Activated CD4-positive, alpha-beta T cell treated with anti-CD3 and anti-CD28 coated beads for 1 hour (primary cell): ENCODE measurements at places on chromosomes 1 and 21.

GRCh38 chr1:185969524-185969991 lies 235.4 kb downstream of the HMCN1 start:
- DNase-seq, result no peak

DNA sequence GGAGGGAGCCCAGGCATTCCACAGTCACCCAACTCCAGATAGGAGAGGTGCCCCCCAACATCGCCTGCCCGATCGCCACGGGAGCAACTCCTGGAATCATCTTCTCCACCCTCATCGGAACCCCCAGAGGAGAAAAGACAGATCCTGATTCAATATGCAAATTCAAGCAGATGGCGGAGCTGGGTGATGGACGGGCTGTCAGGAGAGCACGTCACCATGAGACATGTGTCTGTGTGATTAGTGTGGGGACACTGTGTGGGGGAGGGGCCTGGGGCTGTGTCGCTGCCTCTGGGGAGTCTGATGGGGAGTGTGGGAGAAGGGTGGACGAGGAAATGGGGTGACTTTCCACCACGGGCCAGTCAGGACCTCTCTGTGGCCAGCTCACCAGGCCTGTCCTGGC lies 90.2 kb upstream of the CSF3R start:
- DNase-seq, result no peak

DNA sequence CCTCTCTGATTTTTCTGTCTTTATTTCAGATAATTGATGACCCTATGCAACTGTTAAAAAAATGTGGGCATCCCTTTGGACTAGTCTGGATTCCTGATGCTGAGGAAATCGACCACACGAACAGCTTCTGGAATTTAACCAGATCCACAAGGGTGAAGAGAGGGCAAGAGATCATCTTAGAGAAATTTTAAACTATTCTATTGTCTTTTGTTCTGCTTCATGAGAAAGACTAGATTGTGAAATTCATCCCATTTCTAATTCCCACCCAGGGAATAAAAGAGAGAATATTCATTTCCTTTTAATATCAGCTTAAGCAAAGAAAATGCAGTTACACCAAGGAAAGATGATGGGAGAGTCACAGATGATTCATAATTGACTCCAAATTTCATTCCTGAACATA lies 71.8 kb downstream of the DUSP10 start:
- DNase-seq, result no peak

GRCh38 chr1:179038528-179039281 lies 13.0 kb downstream of the FAM20B start:
- no peak for DNase-seq

DNA sequence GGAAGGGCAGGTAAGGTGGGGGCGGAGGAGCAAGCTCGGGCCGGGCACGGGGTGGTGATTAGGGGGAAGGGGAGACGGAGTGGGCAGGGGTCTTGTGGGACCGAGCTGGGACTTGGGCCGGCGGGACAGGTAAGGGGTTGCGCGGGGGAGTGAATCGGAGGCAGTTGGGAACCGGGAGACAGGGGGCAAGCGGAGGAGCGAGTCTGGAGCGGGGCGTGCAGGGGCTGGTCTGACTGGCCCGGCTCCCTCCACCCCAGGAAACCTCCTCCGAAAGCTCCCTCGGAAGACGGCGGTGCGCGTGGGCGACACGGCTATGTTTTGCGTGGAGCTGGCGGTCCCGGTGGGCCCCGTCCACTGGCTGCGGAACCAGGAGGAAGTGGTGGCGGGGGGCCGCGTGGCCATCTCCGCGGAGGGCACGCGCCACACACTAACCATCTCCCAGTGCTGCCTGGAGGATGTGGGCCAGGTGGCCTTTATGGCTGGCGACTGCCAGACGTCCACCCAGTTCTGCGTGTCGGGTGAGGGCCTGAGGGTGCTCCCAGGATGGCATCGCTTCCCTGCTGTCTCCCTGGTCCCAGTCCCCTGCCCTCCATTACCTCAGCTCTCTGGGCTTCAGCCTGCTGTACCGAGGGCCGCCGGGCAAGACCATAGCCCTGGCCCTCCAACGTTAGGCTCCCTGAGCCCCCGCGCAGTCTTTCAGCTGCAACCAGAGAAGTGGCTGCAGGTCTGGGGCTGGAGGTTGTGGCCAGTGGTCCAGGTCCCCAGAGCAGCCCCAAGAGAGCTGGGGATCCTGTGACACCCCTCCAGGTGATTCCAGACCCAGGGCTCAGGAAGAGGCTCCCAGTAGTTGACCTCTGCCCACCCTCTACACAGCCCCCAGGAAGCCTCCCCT lies 6.3 kb downstream of the OBSCN start:
- DNase-seq, result no peak

DNA sequence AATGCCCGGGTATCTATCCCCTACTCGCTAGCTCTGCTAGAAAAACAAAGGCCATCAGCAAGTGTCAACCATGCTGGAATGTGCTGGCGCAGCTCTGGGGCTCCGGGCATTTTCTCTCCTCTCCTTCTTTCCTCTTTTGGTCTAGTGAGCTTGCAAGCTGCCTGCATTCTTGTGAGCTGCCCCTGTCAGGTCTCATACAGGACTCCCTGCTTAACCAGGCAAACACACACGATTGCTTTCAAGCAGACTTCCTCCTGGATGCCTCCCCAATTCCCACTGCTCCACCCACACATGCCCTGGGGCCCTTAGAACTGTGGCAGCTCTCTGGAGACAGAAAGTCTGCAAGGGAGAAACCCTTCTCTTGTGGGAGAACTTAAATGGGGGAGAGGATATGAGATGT lies 35.7 kb upstream of the SUCO start:
- DNase-seq, result no peak

DNA sequence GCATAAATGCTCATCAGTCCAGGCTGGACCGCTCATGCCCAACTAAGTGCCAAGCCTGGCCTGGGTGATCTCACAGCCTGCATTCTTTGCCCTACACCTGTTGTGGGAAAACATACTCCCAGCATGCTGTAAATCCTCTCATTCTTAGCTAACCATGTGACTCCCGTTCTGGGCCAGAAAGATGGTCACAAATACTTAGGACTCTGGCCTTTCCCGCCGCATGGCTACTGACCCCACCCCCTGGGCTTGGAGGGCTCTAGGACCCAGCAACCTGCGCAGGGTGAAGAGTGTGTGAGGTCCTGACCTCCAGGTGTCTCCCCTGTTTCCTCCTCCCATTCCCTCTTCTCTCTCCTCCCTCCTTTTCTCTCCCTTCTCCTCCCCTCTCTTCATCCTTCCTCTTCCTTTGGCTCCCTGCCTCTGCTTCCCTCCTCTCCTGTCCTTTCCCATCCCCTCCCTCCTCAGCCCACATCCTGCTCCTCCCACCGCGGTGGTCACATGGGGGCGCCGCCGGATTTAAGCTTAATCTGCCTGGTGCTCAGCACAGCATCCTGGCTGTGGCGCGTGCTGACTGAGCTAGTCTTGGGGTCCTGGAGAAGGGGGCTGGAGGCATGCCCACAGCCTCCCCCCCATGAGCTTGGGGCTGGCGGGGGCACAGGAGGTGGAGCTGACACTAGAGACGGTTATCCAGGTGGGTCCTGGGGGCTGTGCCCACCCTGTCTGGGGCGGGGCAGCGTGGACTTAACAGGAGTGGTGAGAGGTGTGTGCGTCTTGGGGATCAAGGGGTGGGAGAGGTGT lies at the start of gene CROCC:
CROCC (plus strand) TSS at position 541 of the 795 bp plus-strand sequence; CDS start at position 629, 88 bp downstream.
- DNase-seq, result no peak

GRCh38 chr1:198007687-198008607 lies 90.8 kb downstream of the LHX9 start:
- DNase-seq, result no peak

- no peak for DNase-seq
These were observed 288.5 kb downstream of the NFIA start for GRCh38 chr1:61370913-61371279.

DNA sequence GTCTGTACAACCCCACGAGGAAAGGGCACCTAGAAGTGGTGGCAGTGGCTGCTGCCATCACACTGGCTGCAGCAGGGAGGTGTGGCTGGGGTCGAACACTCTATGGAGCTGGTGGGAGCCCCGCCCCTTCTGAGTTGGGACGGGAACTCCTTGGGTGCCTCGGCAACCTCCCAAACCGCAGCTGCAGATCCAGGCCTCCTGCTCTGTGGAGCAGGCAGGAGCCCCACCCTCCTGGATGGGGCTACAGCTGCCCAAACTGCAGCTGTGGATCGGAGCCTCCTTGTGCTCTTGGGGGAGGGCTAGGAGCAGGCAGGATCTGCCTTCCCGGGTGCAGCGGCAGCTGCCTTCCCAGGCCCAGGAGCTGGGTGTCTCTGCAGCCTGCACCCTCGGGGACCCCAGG lies 38.9 kb upstream of the TARDBP start:
- DNase-seq, result no peak

GRCh38 chr1:29542548-29542947 lies 306.2 kb downstream of the PTPRU start:
- no peak for DNase-seq

DNA sequence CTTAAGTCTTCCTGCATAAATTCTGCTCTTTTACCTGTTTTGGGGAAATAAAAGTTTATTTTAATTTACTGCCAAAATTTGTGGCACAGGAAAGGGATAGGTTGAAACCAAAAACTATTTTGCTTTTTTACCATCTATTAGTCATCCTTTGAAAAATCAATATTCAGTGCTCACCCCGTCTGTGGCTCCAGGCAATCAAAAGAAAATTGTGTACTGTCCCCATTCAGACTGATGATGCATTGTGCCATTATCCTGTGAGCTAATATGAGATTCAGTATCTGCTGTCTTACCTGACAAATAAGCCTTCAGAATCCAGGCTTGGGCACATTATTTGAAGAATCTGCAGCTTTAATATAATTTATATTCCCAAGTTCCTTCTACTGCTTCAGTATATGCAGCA lies 650.7 kb downstream of the KIF26B start:
- no peak for DNase-seq

GRCh38 chr1:1185101-1185765 lies 11.6 kb downstream of the TTLL10 start:
- no peak for DNase-seq

GRCh38 chr1:114499478-114499877 lies 11.5 kb downstream of the TRIM33 start:
- no peak for DNase-seq

- DNase-seq, result no peak
These were observed 20.0 kb downstream of the USP25 start for GRCh38 chr21:15749861-15750159.

DNA sequence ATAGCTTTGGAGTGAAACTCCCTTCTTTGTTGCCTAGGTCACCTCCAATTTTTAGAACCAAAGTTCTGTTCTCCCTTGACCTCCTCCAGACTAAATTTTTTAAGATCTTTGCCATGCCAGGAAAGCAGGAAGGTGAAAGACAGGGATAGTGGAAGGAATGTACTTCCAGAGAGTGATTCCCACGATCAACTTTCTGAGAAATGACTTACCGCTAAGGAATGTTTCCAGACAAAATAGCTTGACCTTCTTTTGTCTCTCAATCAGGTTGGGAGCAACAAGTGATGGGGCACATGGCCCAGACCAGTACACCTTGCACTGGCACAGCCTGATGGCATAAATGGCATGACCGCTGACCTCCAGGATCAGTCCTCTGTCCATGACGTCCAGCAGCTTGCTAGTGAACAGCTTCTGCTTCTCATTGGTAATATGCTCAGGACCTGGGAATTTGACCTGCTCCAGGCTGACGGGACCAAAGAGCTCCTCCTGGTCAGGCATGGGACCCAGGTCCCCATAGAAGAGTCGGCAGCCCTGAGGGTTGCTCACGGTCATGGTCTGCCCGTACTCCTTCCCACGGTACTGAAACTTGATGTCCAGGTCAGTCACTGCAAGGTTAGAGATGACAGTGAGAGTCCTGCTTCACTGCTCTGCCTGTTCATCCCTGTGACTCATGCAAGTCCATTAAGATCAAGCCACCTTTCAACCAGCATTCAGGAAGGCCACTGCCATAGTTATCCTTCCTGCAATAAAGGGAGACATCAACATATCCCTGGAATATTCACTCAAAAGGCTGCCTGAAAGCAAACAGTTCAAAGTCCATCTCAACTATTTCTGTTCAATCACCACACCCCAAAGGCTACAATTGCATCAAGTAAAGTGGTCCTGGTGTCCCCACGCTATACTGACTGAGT lies 6.2 kb upstream of the C1orf74 start:
- DNase-seq, result no peak

DNA sequence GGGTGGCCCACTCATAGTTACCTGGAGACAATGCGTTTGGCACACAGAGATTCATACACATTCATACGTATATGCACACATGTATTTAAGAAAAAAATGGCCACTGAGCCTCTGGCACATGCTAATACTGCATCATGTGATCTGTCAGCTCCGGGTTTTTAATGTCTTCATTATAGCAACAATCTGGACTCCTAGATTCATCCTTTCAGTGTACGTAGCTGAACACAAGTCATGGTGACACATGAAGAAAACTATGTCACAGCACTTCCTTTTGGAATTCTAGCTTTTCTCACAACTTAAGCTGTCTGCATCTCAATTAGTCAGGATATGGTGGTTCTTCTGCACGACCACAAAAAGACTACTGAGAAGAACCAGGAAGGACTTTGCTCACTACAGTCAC lies 24.7 kb downstream of the HSF2BP start:
- no peak for DNase-seq

- no peak for DNase-seq
These were observed 23.1 kb downstream of the UBE2G2 start for GRCh38 chr21:44778499-44778911.

DNA sequence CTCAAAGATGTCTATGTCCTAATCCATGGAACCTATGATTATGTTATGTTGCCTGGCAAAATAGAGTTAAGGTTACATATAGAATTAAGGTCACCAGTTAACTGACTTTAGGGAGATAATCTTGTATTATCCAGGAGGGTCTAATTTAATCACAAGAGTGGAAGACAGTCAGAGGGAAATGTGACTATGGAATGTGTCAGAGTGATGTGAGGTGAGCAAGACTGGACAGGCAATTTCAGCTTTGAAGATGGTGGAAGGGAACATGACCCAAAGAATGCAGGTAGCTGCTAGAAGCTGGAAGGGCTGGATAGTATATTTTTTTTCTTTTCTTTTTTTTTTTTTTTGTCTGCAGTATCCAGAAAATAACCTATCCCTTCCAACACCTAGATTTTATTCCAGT lies 241.7 kb upstream of the NEGR1 start:
- no peak for DNase-seq

DNA sequence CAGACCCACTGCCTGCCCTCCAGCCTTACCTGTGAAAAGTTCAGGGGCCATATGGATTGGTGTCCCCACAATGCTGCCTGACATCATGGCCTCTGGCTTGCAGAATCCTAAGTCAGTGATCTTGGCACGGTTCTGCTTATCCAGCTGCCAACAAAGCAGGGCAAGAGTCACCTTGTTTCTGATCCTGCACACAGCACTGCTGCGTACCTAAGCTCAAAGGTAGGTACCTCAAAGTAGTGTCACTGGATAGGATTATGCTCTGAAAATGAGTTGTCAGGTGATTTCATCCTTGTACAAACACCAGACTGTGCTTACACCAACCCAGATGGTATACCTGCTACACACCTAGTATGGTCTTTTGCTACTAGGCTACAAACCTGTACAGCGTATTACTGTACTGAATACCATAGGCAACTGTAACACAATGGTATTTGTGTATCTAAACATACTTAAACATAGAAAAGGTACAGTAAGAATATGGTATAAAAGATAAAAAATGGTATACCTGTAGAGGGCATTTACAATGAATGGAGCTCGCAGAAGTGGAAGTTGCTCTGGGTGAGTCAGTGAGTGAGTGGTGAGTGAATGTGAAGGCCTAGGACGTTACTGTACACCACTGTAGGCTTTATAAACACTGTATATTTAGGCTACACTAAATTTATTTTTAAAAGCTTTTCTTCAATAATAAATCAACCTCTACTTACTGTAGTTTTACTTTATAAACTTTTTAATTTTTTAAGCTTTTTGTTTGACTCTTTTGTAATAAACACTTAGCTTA lies 29.1 kb upstream of the RBBP5 start:
- DNase-seq, result no peak

- DNase-seq, result peak; percentile 35
These were observed at the start of gene RCSD1 for GRCh38 chr1:167629681-167630567. Gene RCSD1 (plus strand): TSS chr1:167630232. CDS start chr1:167630424, 192 bp downstream.
